HS-27A (cell line): ENCODE measurements at places on chromosomes 5 and 9.

DNA sequence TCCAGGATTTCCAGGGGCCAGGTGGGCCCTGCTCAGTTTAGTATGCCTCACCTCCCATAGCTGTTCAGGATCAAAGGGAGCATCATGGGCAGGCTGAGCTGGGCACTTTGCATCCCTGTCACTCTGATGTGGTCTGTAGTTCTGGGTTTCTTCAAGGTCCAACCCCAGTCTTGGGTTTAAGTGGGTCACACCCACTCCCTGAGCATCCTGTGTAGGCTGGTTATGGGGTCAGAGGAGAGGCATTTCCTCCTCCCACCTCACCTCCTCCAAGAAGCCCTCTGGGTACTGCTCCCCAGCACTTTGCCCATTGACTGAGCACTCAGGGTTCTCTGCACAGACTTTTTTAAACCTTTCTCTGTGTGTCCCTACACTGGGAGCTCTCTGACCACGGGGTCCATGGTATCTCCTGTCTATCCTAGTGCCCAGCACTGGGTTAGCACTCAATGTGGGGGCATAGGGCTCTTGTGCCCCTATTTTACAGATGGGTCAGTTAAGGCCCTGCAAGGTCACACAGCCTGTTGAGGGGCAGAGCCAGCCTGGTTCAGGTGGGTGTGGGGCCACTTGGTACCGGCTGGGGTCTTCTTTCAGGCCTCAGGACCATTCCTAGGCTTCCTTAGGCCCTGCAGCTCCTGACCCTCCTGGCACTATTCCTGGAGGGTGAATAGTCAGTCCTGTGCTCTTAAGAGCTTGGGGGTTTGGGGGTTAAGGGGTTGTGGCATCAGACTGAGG lies 19.0 kb downstream of the CXXC5 start:
- no peak for DNase-seq

- DNase-seq: no peak
Measured at GRCh38 chr9:113656771-113657670, 193.5 kb downstream of the RGS3 start.

- no peak for DNase-seq
Measured at GRCh38 chr9:111944241-111944866, 47.7 kb downstream of the UGCG start.

DNA sequence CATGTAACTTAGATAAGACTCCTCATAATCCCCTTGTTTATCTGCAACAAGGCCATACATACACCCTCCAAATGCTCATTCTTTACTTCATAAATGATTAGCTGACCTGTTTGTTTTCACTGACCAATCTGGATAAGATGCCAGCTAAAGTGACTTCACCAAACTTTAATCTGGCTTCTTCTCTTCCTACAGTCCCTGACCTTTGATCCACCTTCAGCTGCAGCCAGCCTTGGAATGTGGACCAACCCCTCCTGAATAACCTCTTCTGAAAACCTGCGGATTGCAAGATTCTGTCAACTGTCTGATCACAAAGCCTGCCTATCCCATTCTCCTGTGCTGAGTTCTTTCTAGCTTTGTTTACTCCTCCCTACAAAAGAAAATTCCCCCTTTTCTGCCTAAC lies 476.8 kb downstream of the LRRC70 start:
- DNase-seq: no peak

DNA sequence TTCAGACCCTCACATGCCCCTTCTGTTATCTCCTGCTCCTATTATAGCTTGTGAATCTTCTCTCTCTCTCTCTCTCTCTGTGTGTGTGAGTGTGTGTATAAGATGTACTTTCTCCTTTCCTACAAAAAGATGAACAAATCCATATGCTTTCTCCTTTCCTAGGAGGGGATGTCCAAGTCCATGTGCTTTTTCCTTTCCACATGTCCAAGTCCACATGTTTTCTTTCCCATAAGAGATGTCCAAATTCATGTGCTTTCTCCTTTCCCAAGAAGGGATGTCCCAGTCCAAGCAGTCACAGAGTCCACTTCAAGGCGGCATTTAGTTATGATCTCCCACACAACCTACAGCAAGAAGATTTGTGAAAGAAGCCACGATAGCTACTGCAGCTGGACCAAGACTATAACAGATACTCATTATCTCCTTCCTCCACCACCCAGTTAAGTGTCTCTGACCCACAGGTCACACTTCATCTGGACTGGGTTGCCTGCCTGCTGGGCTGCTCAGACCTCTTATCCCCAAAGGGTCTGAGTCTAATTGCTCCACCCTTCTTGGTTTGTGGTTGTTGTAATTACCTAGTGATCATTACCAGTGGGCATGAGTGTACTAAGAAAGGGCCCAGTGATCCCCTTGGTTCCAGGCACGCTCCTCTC lies 18.4 kb upstream of the FOXI1 start:
- DNase-seq: no peak

- no peak for DNase-seq
Measured at GRCh38 chr5:107257885-107258520, 412.7 kb downstream of the EFNA5 start.

DNA sequence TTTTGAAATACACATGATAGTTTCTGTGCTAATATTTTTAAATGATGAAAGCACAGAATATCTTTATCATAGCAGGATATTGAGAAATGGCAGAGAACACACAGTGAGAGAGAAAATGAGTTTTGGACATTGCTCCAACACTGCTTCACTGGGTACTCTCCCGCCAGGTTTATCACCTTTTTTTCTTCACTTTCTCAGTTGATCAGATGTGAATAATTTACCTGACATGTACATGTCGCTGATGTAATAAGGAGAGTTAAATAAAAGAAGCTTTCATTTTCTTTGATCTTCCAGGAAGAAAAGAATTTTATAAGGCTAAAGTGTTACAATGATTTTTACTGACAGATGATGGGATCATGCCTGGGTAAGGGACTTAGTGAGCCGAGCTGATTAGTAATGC lies 134.5 kb downstream of the ALDH1A1 start:
- no peak for DNase-seq

- DNase-seq: no peak
Measured at GRCh38 chr5:56481428-56482357, 248.6 kb upstream of the ANKRD55 start.

- DNase-seq: no peak
Measured at GRCh38 chr9:134743853-134744252, 102.2 kb downstream of the COL5A1 start.

DNA sequence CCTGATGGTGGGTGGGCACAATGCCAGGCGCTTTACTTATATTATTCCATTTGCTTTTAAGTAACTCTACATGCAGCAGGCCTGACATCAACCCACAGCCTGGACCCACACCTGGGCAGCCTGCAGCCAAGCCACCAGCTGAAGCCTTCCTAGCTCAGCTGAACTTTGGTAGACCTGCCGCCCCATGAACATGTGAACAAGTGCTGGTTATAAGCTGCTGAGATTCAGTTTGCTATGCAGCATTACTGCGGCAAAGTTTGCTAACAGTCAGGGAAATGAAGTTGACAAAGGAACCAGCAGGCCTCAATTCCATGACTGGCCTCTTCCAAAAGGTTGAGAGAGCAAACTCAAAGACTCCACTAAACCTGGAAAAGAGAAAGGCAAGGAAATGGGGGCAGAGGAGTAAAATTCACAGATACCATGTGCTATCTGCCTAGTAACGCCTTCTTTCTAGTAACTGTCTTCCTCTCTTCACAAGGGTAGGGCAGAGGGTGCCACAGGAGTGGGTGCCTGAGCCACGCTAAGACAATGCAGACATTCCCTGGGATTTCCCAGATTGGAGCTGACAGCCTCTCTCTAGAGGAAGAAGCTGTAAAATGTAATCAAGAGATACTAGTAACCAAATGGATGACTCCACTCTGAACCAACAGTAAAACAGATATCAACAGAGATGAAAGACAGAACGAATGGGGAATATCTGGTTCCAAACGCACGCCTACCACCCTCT lies 2.9 kb downstream of the BOD1 start:
- DNase-seq: no peak

DNA sequence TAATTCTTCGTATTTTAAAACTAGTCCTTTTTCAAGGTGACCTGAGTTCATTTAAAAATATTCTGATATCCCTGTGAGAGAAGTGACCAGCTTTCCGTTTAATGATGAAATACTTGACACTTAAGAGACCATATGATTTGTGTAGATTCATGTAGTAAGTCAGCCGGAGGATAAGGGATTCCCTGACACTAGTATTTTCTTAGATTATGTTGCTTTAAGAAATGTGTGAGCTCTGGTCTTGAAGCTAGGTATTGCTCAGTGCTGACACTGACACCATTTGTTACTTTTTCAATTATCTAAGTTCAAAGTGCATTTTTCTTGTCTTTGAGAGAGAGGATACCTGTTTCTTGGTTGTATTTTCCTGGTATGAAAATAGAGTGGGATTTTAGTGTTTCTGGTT lies 4.2 kb downstream of the NIPBL start:
- no peak for DNase-seq

DNA sequence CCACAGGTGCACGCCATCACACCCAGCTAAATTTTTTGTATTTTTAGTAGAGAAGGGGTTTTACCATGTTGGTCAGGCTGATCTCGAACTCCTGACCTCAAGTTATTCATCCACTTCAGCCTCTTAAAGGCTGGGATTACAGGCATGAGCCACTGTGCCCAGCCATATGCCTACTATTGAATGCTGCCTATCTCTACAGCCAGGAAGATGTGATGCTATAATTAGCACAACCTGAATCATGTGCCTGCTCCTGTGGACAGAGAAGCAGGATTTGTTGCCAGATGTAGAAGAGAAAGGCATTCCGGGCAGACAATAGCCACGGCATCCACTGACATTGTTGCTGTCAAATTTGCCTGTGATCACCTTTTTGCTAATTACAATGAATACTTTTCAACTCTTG lies 24.4 kb upstream of the MLLT3 start:
- DNase-seq: no peak

GRCh38 chr5:175444905-175445456 lies 999 bp upstream of the DRD1 start:
- DNase-seq: no peak

GRCh38 chr9:88387036-88387551 lies 1.1 kb upstream of the SPIN1 start:
- no peak for DNase-seq

DNA sequence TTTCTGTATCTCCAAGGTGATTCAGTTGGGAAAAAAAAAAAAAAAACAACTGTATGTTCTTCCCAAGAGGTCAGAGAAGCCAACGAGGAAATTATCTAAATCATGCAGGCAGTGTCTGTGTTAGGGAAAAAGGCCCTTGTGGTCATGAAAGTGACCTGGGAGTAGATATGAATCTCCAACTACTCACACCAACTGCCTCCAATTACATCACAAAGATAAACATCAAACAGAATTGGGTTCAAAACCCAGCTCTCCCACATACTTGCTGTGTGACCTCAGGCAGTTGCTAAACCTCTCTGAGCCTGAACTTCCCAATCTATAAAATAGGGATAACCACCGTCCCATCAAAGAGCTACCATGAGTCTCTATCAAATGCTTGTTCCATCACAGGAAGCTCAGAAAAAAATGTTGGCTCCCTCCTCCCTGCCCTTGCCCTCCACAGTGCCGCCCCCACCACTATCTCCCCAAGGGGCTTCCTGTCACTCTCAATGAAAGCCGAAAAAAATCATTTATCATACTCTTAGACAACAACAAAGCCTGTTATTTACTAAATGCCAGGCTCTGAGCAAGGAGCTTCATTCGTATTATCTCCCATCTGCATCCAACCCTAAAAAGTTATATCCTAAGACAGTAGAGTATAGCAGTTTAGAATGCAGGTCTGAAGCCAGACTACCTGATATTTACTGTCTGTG lies 42.9 kb downstream of the CDK5RAP2 start:
- DNase-seq: no peak

DNA sequence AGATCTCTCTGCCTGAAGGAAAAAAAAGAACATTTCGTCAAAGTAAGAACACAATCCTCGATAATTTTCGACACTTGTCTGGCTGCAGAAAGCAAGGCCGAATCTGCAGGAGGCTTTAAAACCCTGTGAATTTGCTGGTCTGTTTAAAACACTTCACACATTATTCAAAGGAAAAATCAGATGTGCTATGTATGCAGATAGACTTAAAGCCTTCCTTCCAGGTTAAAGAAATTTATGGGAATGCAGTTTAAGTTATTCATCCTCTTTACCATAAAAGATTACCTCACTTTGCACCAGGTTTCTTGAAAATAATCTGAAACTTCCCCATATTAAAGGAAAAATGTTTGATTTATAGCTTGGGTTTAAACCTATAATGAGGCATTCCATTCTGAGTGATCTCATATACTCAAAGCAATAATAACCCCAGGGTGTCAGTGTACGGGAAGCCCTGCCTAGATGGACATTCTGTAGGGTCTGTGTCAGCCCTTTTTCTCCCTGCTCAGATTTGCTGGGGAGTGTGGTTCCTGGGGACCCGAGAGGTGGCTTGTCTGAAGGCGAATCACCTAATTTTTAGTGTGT lies 323.5 kb upstream of the SLC24A2 start:
- no peak for DNase-seq

DNA sequence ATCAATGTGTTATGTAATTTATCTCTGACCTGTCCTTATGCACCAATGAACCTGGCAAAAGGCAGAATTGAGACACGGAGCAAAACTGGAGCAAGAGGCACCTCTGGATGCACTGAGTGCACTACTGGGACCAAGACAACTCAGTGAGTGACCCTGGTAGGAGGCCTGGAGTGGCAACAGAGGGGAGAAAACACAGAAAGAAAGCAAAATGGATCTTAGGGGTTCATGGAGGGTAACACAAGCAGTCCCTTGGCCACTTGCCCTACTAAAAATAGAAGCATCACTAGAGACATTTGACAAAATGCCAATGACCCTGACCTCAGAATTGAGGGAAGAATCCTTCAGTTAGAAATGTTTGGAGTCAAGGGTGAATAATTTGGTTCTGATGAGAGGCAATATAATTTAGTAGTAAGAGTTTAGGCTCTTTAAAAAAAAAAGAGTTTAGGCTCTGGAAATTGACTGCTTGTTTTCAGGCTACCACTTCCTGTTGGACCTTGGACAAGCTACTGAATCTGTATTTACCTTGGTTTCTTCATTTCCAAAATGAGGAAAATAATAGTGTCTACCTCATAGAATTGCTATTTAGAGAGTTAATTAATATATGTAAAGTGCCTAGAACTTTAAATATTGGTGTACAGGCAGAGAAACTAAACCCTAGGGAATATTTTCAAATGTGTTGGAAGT lies 234.9 kb upstream of the TARS1 start:
- no peak for DNase-seq

- no peak for DNase-seq
Measured at GRCh38 chr9:13665418-13666066, 386.1 kb upstream of the MPDZ start.

- no peak for DNase-seq
Measured at GRCh38 chr5:91978221-91978882, 595.2 kb upstream of the ARRDC3 start.

- no peak for DNase-seq
Measured at GRCh38 chr5:36637516-36637915, 31.1 kb downstream of the SLC1A3 start.

- no peak for DNase-seq
Measured at GRCh38 chr5:132375957-132376356, 6.4 kb downstream of the SLC22A5 start.

- no peak for DNase-seq
Measured at GRCh38 chr5:72559866-72560766, 52.9 kb upstream of the ZNF366 start.
